Adipocyte (in vitro differentiated cells): ENCODE measurements at places on chromosomes 12 and 14.

DNA sequence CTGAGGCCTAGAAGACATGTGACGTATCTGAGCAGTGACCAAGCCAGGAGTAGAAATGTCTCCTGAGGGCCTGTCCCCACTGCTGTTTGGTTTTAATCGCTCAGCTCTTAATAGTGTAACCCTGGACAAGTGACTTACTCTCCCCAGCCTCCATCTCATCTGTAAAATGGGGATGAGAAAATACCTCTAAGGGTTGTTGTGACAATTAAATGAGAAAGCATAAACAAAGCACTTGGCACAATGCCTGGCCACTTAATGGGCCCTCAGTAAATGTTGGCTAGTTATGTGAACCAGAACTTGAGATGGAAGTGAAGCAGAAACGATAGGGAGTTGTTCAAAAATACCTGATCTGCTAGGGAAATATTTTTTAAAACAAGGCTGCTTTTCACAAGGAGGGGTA, 58.2 kb downstream of the HMGA2 start:
- DNase-seq, result no peak

GRCh38 chr14:79586416-79586815, 624.9 kb downstream of the DIO2 start:
- DNase-seq, result no peak

DNA sequence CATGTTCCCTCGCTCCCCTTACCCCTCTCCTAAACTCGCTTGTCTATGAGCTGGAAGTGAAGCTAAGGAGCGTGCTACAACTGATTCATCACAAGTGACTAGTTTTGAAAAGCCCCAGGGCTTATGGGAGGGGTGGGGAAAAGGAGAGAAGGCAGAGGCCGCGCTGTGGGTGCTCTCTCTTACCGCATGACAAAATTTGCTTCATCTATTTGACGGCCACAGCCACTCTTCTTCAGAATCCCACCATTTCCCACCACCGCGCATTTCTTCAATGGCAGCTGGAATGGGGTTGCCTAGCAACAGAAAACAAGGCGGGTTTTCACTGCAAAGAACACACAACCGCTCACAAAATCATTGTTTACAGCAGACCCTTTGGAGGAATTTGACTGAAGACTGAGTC, 79.4 kb downstream of the ST8SIA1 start:
- peak; percentile 66 for DNase-seq

GRCh38 chr12:54227376-54227775, 38.6 kb upstream of the SMUG1 start:
- no peak for DNase-seq

GRCh38 chr12:32768518-32768917, 12.8 kb upstream of the YARS2 start:
- DNase-seq, result no peak

DNA sequence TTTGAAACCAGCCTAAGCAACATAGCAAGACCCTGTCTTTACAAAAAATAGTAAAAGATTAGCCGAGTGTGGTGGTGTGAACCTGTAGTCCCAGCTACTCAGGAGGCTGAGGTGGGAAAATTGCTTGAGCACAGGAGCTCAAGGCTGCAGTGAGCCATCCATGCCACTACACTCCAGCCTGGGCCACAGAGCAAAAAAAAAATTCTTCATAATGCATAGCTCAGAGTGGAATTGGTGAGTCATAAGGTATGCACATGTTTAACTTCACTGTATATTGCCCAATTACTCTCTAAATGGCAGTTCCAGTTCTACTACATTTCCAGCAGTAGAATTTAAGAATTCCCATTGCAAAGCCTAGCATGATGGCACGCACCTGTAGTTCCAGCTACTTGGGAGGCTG, 26.8 kb upstream of the CLIP1 start:
- peak; percentile 90 for DNase-seq

DNA sequence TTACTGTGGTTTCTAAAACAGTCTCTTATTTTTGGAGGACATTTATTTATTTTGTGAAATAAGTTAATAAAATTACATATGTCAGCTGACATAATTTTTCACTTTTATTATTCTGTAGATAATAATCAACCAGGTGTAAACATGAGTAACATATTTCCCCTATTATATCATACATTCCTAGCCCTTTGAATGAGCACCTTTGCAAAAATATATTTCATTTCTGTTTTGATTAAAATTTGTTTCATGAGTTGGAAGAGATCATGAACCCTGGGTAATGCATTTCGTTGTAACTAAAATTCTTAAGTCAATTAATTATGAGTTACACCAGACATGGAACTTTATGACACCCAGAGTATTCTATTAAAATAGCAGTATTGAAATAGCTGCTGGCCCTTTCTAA, 56.3 kb downstream of the SLC16A7 start:
- DNase-seq, result no peak

- no peak for DNase-seq
Measured at GRCh38 chr12:117144599-117144998, 45.4 kb upstream of the TESC start.

DNA sequence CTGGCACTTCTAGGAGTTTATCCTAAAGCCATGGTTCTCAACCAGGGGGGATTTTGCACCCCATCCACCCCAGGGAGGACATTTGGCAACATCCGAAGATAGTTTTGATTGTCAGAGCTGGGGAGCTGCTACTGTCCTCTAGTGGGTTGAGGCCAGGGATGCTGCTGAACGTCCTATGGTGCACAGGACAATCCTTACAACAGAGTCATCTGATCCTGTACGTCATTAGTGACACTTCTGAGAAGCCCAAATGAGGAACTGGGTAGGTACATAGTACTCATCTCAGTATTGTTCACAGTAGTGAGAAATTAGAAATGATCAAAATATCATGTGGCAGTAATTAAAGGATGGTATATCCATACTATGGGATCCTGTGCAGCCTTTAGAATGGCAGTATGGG, 185.1 kb downstream of the CHST11 start:
- DNase-seq, result no peak

DNA sequence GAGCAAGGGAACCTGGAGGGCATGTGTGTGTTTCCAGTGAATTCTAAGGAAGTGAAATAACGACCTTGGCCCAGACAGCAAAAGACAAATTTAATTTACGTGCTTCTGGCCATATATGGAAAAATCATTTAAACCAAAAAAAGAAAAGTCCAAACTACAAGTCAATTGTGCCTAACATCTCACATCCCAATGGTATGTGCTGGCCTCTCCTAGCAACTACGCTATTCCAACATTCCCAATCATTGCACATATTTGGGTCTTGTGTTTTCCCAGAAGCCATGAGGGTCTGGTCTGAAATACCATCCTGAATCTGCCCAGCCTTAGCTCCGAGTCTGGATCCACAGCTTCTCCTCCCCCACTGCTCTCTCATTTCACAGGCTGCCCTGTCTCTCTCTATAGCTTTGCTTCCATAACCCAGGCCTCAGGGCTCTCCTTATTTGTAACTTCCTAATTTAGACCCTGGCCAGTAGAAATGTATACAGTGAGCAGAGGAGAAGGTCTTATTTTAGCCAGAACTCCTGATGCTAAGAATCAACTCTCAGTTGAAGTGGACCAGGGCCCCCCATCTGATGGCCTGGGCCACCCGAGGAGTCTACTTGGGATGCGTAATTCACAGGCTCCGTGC, 224.6 kb downstream of the ANO2 start:
- no peak for DNase-seq

DNA sequence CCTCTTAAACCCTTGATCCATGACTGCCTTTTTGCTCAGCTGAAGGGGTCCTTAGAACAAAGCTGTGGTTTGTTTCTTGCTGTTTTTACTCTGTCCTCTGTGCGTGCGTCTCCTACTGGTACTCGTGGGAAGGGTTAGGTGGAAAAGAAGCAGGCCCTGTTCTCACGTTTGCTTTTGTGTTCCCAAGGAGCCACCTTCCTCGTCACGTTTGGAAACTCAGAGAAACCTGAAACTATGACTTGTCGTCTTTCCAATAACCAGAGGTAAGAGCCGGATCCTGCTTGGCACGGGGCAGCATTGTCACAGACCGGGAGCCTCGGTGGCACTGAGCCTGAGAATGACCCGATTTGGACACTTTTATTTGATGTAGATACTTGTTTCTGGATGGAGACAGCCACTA, 13.1 kb downstream of the ZFYVE21 start:
- DNase-seq, result no peak

- no peak for DNase-seq
Measured at GRCh38 chr12:115305275-115305674, 621.3 kb upstream of the TBX3 start.

GRCh38 chr12:94640134-94640928, 10.0 kb downstream of the TMCC3 start:
- no peak for DNase-seq

DNA sequence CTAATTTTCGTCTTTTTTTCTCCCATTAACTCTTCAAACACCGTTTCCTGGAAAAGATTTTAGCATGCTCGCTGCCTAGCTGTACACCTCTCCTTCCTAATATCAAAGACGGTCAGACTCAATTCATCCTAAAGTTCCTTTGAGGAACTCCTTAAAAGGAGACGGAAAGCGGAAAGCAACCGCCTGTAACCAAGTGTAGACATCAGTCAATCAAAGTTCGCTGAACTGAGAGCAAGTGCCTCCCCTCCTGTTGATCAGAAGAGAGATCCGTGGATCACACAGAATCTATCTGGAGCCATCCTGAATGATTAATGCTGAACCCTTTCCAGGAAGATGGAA, 412 bp upstream of the TEP1 start:
- DNase-seq, result peak; percentile 45

DNA sequence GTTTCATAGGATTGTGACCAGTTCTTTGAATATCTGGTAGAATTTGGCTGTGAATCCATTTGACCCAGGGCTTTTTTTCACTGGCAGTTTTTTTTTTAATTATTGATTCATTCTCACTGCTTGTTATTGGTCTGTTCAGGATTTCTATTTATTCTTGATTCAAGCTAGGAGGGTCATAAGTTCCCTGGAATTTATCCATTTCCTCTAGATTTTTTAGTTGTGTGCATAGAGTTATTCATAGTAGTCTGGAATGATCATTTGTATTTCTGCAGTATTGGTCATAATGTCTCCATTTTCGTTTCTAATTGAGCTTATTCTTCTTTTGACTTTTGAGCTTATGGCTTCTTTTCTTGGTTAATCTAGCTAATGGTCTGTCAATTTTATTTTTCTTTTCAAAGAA, 291.6 kb downstream of the AKAP6 start:
- no peak for DNase-seq

DNA sequence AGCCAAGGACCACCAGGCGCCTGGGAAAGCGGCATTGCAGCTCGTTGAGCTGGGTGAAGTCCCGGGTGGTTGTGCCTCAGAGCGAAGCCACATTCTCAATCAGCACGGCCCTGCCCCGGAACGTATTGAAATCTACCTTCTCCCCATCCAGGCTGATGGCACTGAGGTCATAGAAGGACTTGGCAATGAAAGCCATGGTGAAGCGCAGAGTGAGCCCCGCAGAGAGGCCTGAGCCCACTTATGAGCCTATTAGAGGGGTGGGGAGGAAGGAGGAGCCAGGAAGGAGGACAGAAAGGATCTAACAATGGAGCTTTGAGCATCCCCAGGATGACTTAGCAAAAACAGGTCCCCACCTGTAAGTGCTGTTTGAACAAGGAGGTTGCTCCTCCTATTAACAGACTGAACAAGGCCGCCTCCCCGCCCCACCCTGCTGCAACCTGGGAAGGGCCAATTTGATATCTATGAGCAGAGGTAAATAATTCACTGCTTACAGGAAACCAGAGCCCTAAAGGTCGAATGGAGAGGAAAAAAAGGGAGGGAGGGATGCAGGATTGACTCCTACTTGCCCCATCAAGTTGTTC, at the start of gene GPX2:
Gene GPX2 (minus strand): TSS at position 215 of the 581 bp plus-strand sequence. CDS start 19 bp downstream, at position 196.
- no peak for DNase-seq

- DNase-seq, result peak; percentile 74
Measured at GRCh38 chr12:122891661-122892525, 4.0 kb downstream of the VPS37B start.
